ENCODE measurements at places on chromosomes 3 and 15. TPM values are rescaled to one million over a fixed set of nuclear protein-coding genes. Genes with fewer than 3 reads are reported as not detected.

DNA sequence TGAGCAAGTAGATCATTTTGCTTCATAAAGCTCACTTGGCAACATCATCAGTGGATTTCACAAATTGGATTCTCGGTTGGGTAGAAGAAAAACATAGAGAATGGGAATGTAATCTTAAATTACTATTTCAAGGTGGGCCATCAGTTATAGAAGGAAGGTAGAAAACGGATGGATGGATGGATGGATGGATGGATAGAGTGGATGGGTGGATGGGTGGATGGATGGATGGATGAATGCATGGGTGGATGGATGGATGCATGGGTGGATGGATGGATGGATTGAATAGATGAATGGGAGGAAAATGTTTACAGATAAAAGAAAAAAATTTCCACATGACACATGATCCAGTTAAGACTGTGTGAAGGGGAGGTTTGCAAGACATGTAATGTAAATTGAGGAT is 159.7 kb downstream of the MEX3B start:
- no peak for DNase-seq

GRCh38 chr15:58639992-58640391 is 109.5 kb downstream of the ADAM10 start:
- DNase-seq, result no peak

The OTOL1 gene
- not detected for total RNA-seq

The FAM107A gene
- total RNA-seq, result 9.2 TPM

The GUCA1C gene
- not detected for total RNA-seq

GRCh38 chr15:55742927-55743728 is at the start of gene PRTG:
TSS of gene PRTG (minus strand) at chr15:55743152. CDS start at chr15:55742931, 221 bp downstream.
- DNase-seq, result no peak

Data from lower leg skin (tissue), 4 donors.